Cardiac fibroblast (primary cell): ENCODE measurements at places on chromosomes 12 and 14.
A peak's percentile ranks its signal among the peaks of the same experiment; 100 is the strongest.

DNA sequence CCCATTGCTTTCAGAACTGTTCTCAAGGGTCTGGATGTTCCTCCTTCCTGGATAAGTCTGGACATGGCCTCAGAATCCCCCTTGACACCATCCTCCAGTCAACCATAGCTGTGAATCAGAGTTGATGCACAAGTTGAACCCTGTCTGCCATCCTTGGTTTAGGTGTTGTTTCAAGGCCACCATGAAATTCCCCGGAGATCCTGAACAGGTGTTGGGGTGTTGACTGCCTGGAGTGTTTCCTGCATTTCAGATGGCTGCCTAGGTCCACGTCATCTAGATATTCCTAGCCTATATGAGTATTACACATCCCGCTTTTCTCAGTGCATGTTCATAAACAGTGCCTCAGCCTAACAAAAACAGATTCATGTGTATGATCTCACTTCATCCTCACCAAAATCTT, 86.7 kb upstream of the PWP1 start:
- DNase-seq = no peak

GRCh38 chr12:120116441-120116791, at the start of gene RAB35:
RAB35 (minus strand) TSS chr12:120116753; CDS start chr12:120116650, 103 bp downstream.
- no peak for DNase-seq

GRCh38 chr12:108580531-108580930, 17.4 kb downstream of the TMEM119 start:
- peak; percentile 60 for DNase-seq

GRCh38 chr12:122730215-122731014, at the start of gene HCAR1:
HCAR1 (minus strand) TSS chr12:122730844; CDS start chr12:122730339, 505 bp downstream.
- DNase-seq = peak; percentile 52

GRCh38 chr12:18749386-18749957, 11.6 kb downstream of the CAPZA3 start:
- DNase-seq = no peak

DNA sequence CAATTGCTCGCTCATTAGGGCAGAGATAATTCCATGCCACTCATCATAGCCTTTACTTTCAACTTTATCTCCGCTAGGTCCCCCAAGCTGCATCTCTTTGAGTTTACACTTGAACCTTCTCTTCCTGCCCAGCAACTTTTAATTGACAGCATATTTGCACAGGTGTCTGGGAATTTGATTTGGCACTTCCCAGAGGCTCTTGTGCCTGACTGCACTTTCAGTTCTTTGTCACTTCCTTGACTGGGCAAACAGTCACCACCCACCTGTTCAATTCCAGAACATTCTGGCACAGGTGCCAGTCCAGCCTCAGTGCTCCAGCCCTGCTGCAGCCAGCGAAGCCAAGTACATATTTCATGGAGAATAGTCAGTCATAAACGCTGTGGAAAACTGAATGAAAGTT, 110.1 kb upstream of the LRIG3 start:
- DNase-seq = no peak

GRCh38 chr12:77082021-77082420, 16.7 kb upstream of the E2F7 start:
- no peak for DNase-seq

GRCh38 chr12:100234591-100235304, 32.1 kb downstream of the DEPDC4 start:
- peak; percentile 76 for DNase-seq

DNA sequence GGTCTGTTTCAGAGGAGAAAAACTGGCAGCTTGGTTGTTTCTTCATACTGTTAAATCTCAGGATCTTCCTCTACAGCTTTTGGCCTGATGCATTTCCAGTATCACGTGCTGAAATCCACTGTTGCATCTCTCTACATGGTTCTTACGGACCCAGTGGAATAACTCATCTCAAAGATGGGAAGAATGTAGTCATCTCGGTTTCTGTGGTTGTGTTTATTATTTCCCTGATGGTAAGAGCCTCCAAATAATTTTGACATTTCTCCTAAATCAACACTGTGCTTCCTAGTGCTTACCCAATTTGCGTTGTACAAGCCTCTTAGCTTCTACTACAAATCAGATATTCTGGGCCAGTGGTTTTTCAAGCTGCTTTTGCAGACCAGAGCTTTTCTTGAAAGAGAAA, 812.8 kb downstream of the C12orf50 start:
- DNase-seq = peak; percentile 90

- no peak for DNase-seq
Measured at GRCh38 chr14:94597788-94598187, 14.4 kb upstream of the SERPINA3 start.

GRCh38 chr12:67155863-67156262, 113.3 kb upstream of the CAND1 start:
- no peak for DNase-seq

DNA sequence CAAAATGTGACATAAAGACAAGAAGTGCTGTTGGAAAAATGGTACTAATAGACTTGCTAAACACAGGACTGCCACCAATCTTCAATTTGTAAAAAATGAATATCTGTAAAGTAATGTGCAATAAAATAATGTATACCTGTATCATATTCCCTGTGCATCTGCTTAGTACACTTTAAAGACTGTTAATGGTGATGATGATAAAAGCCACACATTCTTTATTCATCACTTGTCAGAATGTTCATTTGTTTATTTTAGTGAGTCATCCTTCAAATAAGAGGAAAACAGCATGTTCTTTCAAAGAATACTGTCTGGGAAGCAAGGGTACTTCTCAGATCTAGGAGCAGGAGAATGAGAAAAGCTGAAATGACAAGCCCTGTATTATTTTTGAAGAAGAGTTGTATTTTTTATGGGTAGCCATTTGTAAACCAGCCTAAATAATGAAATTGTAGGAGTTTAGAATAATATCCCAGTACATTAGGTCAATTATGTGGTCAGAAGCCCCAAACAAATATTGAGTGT, 78.3 kb upstream of the PSMA6 start:
- peak; percentile 65 for DNase-seq

DNA sequence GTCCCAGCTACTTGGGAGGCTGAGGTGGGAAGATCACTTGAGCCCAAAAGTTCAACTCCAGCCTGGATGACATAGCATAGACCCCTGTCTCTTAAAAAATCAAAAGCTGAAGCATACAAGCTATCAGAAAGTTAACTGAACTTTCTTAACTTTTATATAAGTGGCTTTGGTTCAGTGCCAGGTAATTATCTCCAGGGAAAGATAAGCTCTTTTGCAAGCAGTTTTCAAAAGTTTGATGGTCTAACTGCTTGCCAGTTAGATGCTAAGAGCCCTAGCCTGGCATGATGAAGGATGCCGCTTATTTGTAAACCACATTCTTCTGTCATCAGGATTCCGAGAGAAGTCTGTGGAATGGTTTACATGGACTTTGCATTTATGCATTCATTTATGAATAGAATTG, 409.1 kb downstream of the AEBP2 start:
- DNase-seq = peak; percentile 61

DNA sequence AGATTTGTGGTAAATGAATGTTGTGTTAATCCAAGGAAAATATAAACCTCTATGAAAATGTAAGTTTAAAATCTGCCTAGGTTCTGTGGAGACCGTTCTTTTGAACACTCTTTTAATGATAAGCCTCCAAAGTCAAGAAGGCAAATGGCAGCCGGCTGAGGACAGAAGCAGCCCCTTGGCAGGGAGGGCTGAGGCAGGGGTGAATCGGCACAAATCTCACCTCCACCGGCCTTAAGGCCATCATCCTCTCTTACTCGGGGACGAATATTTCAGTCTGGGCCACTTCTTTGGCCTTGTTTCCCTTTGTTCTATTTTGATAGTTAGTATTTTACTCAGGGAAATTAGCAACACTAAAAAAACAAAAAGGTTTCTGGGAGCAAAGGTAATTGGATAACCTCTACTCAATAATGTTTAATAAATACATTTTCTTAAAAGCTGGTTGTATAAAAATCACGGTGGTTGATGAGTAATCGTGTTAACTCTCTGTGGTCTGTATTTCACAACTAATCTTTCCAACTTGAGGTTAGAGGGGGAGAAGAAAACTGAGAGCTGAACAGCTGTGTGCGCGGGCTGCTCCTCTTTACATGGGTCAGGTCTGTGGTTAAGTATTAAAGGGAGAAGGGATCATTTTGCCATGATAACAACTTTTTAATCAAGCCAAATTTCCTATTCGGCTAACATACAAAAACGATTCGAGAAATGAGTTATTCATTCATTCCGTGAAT, 18.6 kb downstream of the LGMN start:
- DNase-seq = peak; percentile 76

- DNase-seq = no peak
Measured at GRCh38 chr12:2749580-2749979, 45.2 kb upstream of the FKBP4 start.

- DNase-seq = no peak
Measured at GRCh38 chr14:24701062-24701461, 67.1 kb upstream of the GZMB start.

DNA sequence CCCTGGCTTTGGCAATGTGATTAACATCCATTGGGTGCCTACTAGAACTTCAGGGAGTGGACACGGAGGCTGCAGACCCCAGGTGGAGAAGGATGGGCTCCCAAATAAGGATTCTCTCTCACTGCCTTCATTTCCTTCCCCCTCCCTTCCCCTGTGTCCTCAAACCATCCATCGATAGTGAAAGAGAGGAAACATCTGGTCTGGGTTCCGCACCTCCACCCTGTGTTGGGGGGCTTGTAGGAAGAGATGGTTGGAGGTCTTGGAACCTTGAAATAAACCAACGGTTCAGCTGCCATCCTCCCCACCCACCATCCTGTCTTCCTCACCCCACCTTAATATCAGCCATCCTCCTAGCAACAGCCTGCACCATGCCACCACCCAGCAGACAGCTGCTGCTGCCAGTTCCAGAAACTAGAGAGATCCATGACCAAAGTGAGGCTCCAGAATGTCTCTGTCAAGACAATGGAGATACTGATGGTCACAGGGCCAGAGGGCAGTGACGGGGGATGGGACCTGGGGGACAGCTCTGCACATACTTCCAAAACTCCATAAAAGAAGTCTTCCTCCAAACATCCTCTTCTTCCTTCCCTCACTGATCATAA, 153.1 kb upstream of the CCND2 start:
- no peak for DNase-seq

DNA sequence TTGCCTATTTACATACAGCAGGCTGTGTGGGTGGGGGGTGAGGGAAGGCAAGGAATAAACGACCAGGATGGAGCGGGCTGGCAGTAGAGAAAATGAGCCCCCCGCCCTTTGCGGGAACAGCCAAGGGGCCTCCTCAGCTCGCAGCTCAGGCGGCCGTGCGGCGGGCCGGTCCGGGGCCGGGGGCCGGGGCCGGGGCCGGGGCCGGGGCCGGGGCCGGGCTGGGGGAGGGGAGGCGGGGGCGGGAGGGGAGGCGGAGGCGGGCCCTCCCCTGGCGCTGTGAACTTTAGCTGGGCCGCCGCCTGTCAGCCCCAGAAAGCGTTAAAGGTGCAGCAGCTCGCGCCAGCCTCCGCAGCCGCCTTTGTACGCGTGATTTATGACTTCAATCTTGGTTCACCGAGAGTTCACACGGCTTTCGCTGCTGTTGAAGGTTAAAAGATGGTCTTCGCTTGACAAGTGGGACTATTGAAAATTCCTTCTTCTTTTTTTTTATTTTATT, 28.8 kb downstream of the HOXC4 start:
- peak; percentile 6 for DNase-seq

- DNase-seq = no peak
Measured at GRCh38 chr14:72573725-72574417, 320.0 kb downstream of the DPF3 start.

GRCh38 chr12:8771072-8771471, 51.3 kb upstream of the A2ML1 start:
- no peak for DNase-seq

DNA sequence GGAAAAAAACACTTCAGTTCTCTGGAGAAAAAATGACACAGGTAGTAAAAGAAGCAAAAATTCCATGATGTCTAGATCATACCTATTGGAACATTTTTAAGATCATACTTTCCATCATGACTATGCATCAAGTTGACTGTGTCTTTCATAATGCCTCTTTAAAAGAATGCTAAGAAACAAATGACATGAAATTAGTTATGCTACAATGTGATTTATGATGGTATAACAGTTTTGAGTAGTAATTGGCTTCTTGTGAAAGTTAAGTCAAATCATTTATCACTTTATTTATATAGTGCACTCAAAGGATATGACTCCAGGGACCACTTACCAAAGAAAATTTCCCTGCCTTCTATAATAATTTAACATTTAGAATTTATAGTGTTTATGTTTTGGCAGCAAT, 28.5 kb downstream of the RASSF9 start:
- DNase-seq = no peak

GRCh38 chr12:95470300-95470699, 3.7 kb upstream of the METAP2 start:
- no peak for DNase-seq

DNA sequence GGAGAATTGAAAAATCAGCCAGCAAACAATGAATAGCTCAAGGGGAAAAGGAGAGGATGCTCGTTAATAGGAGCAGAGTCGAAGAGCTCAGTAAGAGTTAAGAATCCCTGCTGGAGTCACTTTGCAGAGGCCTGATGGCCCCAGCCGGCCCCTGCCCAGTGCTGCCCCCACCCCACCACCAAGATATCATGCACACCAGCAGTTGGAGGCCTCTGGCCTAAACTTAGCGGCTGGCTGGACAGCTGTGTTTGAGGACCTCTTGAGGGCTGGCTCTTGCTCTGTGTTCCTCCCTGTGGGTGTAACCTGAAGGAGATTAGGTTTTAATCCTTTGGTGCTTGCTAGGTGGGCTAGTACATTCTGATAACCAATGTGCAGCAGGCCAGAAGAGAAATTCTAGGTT, 142.0 kb downstream of the PLXNC1 start:
- no peak for DNase-seq

DNA sequence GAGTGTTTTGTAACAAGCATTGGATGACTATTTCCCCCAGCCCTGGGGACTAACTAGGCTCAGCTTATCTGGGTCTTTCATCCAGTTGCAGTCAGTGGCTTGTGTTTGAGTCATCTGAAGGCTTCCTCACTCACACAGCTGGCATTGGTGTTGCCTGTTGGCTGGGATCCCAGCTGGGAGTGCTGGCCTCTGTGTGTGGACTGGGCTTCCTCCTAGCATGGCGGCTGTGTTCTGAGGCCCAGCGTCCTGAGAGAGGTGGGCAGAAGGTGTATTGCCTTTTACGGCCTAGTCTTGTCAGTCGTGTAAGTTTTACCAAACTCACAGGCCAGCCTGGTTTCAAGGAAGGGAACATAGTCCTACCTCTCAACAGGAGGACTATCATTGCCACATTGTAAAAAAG, 28.3 kb upstream of the PPP2R5C start:
- DNase-seq = peak; percentile 53

DNA sequence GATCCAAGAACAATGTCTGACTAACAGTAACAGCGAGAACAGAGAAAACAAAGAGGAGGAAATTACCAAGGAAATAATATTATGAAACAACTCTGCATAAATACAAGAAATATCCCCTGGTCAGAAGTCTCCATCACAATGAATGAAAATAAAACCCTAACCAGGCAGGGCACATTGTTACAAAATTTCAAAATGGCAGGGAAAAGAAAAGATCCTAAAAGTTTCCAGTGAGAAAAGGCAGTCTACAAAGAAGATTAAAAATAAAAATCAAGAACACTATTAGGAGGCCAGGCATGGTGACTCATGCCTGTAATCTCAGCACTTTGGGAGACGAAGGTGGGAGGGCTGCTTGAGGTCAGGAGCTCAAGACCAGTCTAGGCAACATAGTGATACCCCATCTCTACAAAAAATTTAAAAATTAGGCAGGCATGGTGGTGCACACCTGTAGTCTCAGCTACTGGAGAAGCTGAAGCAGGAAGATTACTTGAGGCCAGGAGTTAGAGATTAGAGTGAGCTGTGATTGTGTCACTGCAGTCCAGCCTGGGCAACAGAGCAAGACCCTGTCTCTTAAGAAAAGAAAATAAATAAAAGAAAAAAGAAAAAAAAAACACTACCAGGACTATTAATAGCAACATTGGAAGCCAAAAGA, 47.8 kb downstream of the FERMT2 start:
- DNase-seq = peak; percentile 61
